Stimulated activated CD8-positive, alpha-beta memory T cell treated with anti-CD3 and anti-CD28 coated beads, Interleukin-7, amount 100 ng/mL, for 48 hours (primary cell): ENCODE measurements at places on chromosomes 1 and 21.

DNA sequence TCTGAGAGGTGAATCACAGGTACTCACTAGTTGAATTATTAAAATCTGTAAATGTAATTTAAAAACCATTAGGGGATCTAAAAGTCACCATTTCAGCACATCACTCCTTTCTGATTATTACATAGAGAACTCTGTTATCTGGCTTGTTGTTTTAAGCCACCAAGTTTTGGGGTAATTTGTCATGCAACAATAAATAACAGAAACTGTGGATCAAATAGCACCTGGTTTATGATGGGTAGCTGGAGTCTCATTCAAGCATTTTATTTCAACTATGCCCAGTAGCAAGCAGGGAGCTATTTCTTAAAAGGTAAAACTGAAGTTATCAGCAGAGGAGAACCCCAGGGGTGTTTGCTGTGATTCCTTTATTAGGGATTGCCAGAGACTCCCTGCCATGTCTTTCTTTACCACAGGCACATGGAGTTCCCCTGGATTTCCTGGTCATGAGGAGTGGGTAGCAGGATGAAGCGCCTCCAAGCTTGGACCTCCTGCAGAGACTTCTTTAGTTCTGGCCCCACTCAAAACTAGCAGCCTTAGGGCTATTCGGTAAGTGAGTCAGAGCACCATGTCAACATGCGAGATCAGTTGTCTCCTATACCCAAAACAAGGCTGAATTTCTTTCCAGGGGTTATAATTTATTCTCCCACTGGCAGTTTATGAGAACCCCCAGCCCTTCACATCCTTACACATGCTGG lies 179.2 kb downstream of the GIPC2 start:
- no peak for DNase-seq

DNA sequence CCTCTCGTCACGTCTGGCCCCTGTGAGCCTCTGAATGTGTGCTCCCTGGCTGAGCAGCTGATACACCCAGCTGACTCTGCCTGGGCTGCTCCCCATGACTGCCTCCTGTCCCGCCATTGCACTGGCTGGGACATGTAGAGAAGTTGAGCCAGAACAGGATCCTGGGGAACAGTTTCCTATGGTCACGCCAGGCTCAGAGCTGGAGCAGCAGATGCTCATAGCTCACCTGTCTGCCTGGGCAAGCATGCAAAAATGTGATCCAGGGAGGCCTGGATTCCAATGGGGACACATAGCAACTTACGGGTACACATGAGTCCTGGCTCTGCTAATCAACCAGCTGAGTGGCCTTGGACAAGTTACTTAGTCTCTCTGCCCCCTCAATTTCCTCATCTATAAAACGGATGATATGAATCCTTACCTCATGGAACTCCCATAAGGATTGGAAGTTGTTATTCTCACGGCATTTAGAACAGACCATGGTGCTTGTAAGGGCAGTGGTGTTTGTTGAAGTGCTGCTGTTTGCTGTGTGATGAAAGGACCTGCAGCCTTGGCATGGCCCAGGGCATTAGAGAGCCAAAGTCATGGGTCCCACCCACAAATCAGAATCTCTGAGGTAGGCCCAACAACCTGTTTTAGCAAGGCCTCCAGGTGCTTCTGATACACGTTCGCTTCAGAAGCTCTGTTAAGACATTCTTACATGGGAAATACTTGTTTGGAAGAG lies 150.3 kb upstream of the VANGL1 start:
- no peak for DNase-seq

DNA sequence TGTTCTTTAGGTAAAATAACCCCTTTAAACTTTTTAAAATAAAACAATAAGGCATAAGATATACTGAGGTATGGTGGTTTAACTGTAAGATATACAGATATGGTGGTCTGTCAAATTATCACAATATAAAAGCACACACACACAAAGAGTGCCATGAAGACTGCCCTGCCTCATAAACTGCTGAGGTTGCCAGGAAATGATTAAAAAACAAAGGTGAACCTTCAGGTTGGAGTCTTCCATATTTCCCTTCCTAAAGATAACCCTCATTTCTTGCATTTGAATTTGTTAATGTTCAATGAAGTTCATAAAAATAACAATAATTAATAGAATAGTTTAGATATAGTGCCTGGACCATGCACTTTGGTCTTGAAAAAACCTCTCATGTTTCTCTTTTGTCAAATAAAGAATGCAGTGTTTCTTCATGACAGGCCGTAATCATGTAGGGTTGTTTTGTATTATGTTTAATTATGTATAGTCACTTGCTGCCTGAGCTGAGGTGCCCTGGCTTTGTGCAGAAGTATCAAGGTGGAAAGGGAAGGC lies 123.6 kb upstream of the B3GALT2 start:
- no peak for DNase-seq

DNA sequence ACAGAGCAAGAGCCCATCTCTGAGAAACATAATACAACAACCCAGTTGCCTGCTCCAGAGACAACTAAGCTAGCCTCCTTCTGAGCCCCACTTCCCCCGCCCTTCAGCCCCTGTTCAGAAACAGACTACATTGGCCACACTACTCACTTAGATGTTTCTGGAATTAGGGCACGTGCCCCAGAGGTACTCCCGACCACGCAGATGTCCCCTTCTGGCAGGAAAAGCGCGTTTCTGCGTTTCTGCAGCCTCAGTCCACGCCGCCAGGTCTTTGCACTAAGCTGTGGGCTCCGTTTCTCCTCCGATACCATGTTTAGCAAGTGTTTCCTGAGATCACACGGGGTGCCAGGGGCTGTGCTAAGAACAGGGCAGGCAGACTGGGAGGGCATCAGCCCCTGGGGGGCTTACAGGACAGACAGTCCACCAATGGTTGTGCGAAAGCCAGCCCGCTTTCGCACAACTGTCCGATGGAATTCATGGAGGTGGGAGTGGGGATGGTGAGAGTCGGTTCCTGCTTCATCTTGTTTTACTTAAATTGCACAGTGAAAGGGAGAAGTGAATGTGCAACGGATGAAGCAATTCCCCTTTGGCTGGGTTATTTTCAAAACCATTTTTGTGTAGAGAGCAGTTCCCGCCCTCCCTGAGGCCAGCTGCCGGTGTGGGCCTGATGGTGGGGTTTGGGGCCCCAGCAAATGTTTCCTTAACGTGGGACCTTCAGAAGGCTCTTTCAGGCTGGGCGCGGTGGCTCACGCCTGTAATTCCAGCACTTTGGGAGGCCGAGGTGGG lies 2.7 kb downstream of the PIK3CD start:
- DNase-seq = no peak
